ENCODE measurements at places on chromosomes 4 and X. TPM values are rescaled to one million over a fixed set of nuclear protein-coding genes. Genes with fewer than 3 reads are reported as not detected.

- no peaks in the 10 kb centered on the region for H3K27me3 ChIP-seq
- no peak overlapping the region for H3K4me3 ChIP-seq
- DNase-seq, result no peak
- no peaks in the 10 kb centered on the region for H3K36me3 ChIP-seq
- H3K27ac ChIP-seq, result no peak overlapping the region
These were observed 253.9 kb downstream of the IL15 start for GRCh38 chr4:141890279-141890678.

DNA sequence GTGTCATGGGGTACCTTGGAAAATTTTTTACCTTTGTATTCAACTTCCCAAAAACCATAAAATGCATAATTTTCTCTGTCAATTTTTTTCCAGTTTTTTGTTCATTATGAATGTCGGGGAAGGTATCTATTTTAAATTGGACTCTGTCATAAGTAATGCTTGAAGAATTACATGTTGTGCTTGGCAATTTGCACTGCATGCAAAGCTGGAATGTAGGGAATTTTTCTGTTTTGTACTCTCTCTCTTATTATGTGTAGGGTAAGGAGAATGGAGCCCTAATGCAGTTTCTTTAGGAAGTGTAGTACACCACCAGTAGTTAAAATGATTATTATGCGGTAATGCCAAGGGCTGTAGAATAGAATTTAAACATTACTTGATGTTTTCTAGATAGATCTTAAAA, 137.7 kb upstream of the LIMCH1 start:
- no peaks in the 10 kb centered on the region for H3K27me3 ChIP-seq
- H3K4me1 ChIP-seq, result no peaks in the 10 kb centered on the region
- H3K36me3 ChIP-seq, result no peaks in the 10 kb centered on the region
- DNase-seq, result no peak
- no peak overlapping the region for H3K4me3 ChIP-seq
- H3K27ac ChIP-seq, result no peak overlapping the region

DNA sequence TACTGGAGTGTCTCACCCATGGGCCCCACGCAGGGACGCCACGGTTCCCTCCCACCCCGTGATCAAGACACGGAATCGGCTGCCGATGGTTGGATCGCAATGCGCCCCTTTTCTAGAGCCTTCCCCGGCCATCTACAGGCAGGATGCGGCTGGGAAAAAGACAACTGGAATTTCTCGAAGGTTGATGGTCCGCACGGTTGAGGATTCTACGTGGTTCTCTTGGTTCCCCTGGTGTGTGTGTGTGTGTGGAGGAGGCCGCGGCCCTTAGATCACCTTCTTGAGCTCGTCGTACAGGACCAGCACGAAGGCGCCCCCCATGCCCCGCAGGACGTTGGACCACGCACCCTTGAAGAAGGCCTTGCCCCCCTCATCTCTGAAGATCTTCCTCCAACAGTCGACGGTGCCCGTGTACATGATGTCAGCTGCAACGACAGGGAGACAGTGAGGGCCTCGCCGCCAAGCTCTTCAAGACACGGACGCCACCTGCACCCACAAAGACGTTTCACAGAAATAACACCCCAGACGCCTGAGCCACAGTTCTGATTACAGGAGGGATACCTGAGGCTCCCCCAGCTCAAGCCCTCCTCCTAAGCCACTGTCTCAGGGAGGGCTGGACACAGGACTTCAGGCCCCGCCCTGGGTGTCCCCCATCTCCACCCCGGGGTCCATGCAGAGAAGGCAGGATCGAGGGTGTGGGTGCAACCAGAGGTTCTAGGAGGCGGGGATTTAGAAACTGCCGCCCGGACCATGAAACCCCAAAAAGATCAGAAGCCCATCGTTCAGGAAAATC, 5.4 kb downstream of the SLC25A6 start:
- no peak overlapping the region for H3K4me3 ChIP-seq
- H3K27ac ChIP-seq, result no peak overlapping the region
- peaks cover 19% of the 10 kb centered on the region for H3K4me1 ChIP-seq
- DNase-seq, result no peak

- no peak for DNase-seq
- H3K4me3 ChIP-seq, result no peak overlapping the region
- peaks cover 10% of the 10 kb centered on the region for H3K36me3 ChIP-seq
- H3K27me3 ChIP-seq, result no peaks in the 10 kb centered on the region
- H3K27ac ChIP-seq, result no peak overlapping the region
- no peaks in the 10 kb centered on the region for H3K4me1 ChIP-seq
These were observed 131.7 kb downstream of the SLC4A4 start for GRCh38 chr4:71470524-71470923.

GRCh38 chr4:134650461-134650860, 448.9 kb upstream of the PABPC4L start:
- H3K27me3 ChIP-seq, result no peaks in the 10 kb centered on the region
- no peak overlapping the region for H3K4me3 ChIP-seq

GRCh38 chrX:153688911-153689590, 1.3 kb downstream of the SLC6A8 start:
- H3K36me3 ChIP-seq, result no peaks in the 10 kb centered on the region
- H3K27me3 ChIP-seq, result no peaks in the 10 kb centered on the region
- H3K4me1 ChIP-seq, result no peaks in the 10 kb centered on the region
- DNase-seq, result no peak
- H3K27ac ChIP-seq, result peak overlapping the region; percentile 77
- peak overlapping the region; percentile 15 for H3K4me3 ChIP-seq

DNA sequence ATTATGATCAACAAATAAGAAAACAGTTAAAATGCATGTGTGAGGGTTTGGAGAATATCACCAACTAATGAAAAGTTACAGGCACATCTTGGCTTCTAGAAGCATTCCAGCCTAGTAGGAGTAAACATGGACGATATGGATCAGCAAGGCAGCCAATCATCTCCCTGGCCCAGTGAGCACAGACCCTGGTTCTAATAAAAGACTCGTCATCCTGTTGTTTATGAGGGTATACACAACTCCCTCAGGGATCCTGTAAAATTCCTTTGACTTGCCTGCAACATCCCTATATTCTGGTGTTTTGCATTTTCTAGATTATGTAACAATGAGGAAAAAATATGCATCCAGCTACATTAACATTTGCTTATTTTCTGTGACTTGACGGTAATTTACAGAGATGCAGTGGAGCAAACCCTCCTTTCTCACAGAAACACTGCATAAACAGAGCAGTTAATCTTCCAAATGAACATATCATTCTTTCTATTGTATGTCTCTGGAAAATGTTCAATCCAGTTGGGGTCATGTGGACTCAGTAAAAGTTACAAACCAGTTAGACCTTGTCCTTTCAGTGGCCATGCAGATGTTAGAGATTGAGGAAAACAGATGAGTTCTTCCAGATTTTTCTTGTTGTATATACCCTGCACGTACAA, 88.9 kb upstream of the NDP start:
- no peaks in the 10 kb centered on the region for H3K27me3 ChIP-seq
- H3K4me1 ChIP-seq, result no peaks in the 10 kb centered on the region
- no peak overlapping the region for H3K4me3 ChIP-seq
- H3K36me3 ChIP-seq, result no peaks in the 10 kb centered on the region

DNA sequence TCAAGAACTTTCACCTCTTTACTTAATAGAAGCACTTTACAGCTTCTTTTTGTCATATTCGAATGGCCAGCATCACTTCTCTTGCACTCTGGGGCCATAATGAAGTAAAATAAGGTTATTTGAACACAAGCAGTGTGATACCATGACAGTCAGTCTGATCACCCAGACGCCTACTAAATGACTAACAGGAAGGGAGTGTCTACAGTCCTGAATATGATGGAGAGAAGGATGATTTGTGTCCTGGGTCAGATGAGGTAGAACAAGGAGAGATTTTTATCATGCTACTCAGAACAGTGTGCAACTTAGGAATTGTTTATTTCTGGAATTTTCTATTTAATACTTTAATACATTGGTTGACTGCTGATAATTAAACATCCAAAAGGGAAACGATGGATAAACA, 284.2 kb upstream of the F9 start:
- DNase-seq, result no peak
- no peaks in the 10 kb centered on the region for H3K27me3 ChIP-seq
- H3K4me3 ChIP-seq, result no peak overlapping the region

DNA sequence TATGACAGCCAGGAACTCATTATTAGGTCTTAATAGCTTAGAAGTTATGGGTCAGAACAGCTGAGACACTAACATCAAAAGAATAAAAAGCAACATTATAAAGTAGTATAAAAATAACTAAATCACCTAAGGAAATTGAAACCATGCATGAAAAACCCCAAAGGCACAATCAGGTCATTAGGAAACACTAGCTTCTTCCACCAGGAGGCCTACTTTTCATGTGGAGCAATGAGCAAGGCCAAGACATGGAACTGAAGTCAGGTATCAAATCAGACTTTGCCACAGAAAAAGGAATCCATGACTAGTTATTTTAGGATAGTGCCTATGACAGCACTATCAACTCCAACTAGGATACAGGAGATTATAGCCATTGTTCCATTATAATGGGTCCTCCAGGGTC, 7.9 kb downstream of the HUWE1 start:
- no peak for DNase-seq
- H3K27me3 ChIP-seq, result no peaks in the 10 kb centered on the region
- H3K4me1 ChIP-seq, result no peaks in the 10 kb centered on the region
- H3K4me3 ChIP-seq, result no peak overlapping the region
- no peak overlapping the region for H3K27ac ChIP-seq

DNA sequence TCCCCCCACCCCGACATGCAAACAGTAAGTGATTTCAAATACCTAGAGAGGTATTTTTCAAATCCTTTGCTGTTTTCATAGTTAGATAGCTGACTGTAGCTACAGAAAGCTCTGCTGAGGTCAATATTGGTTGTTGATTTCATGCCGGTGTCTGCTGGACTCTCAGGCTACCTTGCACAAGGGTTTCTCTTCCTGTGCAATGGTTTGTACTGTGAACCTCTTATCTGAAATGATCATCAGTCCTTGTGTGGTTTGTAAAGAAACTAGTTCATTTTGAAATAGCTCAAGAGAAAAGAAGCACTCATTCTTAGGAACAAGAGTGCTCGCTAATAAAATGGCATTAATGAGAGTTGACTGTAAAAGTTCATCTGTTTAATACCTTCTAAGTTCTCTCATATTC, 2.1 kb downstream of the MTM1 start:
- H3K27ac ChIP-seq, result no peak overlapping the region
- no peak overlapping the region for H3K4me3 ChIP-seq
- no peaks in the 10 kb centered on the region for H3K36me3 ChIP-seq

- no peak for DNase-seq
- no peak overlapping the region for H3K27ac ChIP-seq
- H3K4me1 ChIP-seq, result peaks cover 14% of the 10 kb centered on the region
- no peaks in the 10 kb centered on the region for H3K36me3 ChIP-seq
- no peak overlapping the region for H3K4me3 ChIP-seq
These were observed 25.4 kb downstream of the EIF4E start for GRCh38 chr4:98903561-98903960.

DNA sequence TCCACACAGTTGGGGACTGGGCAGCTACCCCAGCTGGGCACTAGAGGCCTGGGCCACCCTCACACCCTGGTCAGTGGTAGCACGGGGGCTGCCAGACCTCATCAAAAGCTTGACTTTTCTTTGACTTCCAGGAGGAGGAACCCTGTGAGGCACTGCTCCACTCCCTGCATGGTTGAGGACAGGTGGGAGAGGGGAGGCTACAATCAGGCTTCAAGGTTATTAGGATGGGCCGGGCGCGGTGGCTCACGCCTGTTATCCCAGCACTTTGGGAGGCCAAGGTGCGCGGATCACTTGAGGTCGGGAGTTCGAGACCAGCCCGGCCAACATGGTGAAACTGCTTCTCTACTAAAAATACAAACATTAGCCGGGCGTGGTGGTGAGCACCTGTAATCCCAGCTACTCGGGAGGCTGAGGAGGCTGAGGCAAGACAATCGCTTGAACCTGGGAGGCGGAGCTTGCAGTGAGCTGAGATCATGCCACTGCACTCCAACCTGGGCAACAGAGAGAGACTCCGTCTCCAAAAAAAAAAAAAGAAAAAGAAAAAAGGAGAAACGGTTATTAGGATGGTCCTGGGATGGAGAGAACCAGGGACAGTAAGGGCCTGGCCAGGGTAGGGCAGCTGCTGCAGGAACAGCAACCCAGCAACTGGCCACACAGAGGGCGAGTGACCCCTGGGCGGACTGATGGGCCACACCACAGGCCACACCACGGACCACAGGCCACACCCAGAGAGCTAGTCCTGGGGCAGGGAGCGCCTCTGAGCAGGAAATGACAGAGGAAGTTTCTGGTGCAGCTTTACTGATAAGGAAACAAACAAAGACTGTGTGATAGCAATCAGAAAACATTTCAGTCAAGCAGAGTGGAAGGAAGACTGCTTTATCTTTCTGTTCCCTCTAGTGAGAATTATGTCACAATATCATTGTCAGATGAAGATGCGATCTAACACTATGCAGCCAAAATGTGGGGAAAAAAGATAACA, 20.5 kb upstream of the OPN1LW start:
- H3K36me3 ChIP-seq, result no peaks in the 10 kb centered on the region
- H3K4me3 ChIP-seq, result no peak overlapping the region
- H3K4me1 ChIP-seq, result no peaks in the 10 kb centered on the region
- no peak for DNase-seq

GRCh38 chrX:17613979-17614588, 123.2 kb upstream of the SCML1 start:
- no peak for DNase-seq
- no peak overlapping the region for H3K27ac ChIP-seq
- H3K4me3 ChIP-seq, result no peak overlapping the region
- H3K36me3 ChIP-seq, result no peaks in the 10 kb centered on the region

- H3K27ac ChIP-seq, result no peak overlapping the region
- H3K4me1 ChIP-seq, result peaks cover 16% of the 10 kb centered on the region
- DNase-seq, result no peak
- H3K36me3 ChIP-seq, result no peaks in the 10 kb centered on the region
- H3K4me3 ChIP-seq, result no peak overlapping the region
- no peaks in the 10 kb centered on the region for H3K27me3 ChIP-seq
These were observed 5.5 kb downstream of the ELMOD2 start for GRCh38 chr4:140529434-140529833.

Gene CETN2
- 29.7 TPM for total RNA-seq

Gene DUSP21
- total RNA-seq, result not detected

Gene ZDHHC15
- total RNA-seq, result 3.1 TPM

Gene FOXO4
- total RNA-seq, result 31.8 TPM

Gene CCDC160
- 4.2 TPM for total RNA-seq

Measured in tibial nerve (tissue), 4 donors.